Right renal cortex interstitium (tissue), 3 donors: ENCODE measurements at places on chromosomes 2 and 18. TPM values are rescaled to one million over a fixed set of nuclear protein-coding genes. Genes with fewer than 3 reads are reported as not detected.

Gene SMARCAL1
- polyA plus RNA-seq: 29.8 TPM

Gene GCKR
- polyA plus RNA-seq: not detected

Gene HMSD
- polyA plus RNA-seq: 1.6 TPM

Gene IL1R1
- 37.1 TPM for polyA plus RNA-seq

Gene RAB27B
- 5.3 TPM for polyA plus RNA-seq
